ENCODE measurements at places on chromosomes 1 and 21.

GRCh38 chr1:232985882-232986526 lies 35.6 kb downstream of the NTPCR start:
- H3K4me1 ChIP-seq = peaks cover 11% of the 10 kb centered on the region
- no peaks in the 10 kb centered on the region for H3K36me3 ChIP-seq
- DNase-seq = no peak
- H3K27me3 ChIP-seq = no peaks in the 10 kb centered on the region
- no peak overlapping the region for H3K4me3 ChIP-seq

- DNase-seq = no peak
- peaks cover 9% of the 10 kb centered on the region for H3K4me1 ChIP-seq
- H3K27me3 ChIP-seq = no peaks in the 10 kb centered on the region
- no peak overlapping the region for H3K27ac ChIP-seq
- H3K36me3 ChIP-seq = peaks cover 6% of the 10 kb centered on the region
- H3K4me3 ChIP-seq = no peak overlapping the region
Measured at GRCh38 chr1:13769212-13769611, 69.2 kb downstream of the PRDM2 start.

- H3K27me3 ChIP-seq = no peaks in the 10 kb centered on the region
- no peak overlapping the region for H3K27ac ChIP-seq
- DNase-seq = no peak
- H3K4me3 ChIP-seq = no peak overlapping the region
- H3K36me3 ChIP-seq = no peaks in the 10 kb centered on the region
- H3K4me1 ChIP-seq = no peaks in the 10 kb centered on the region
Measured at GRCh38 chr1:173164686-173165085, 42.4 kb downstream of the TNFSF4 start.

DNA sequence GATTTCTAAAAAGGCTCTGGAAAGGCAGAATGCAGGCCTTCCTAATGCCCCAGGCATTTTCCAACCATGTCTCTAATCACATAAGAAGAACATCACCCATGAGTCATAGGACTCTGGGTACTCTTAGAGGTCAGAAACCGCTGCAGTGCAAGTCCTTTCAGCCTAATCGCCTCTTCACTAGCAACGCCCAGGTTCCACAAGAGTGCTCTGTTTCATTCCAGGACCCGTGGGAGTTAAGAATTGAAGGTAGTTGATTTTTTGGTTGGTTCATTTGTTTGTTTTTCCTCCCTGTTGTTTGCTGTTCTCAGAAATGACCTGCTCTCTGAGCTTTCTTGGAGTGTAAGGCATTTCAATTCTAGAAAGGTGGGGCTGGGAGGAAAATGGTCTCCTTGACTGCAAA lies 123.2 kb downstream of the NR5A2 start:
- no peaks in the 10 kb centered on the region for H3K36me3 ChIP-seq
- no peak for DNase-seq
- no peaks in the 10 kb centered on the region for H3K4me1 ChIP-seq
- no peak overlapping the region for H3K4me3 ChIP-seq
- H3K27me3 ChIP-seq = no peaks in the 10 kb centered on the region
- H3K27ac ChIP-seq = no peak overlapping the region

- DNase-seq = peak; percentile 75
- H3K4me1 ChIP-seq = no peaks in the 10 kb centered on the region
- no peak overlapping the region for H3K4me3 ChIP-seq
- no peaks in the 10 kb centered on the region for H3K27me3 ChIP-seq
- no peaks in the 10 kb centered on the region for H3K36me3 ChIP-seq
Measured at GRCh38 chr1:219837274-219837993, 90.9 kb downstream of the SLC30A10 start.

DNA sequence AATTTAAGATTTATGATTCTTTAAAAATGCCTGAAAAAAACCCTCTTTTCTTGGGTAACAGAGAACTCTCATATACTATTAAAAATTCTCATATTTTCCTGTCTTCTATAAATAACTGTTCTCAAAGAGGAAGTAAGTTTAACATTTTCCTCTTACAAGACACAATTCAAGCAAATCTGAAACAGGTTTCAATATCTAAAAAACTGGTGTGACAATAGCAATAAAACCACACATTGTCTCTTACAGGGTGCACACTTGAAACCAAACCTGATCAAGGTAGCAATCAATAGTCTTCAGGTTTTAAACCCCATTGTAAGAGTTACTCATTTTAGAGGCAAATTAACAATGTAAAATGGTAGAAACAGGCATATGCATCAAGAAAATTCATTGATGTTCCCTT lies 28.0 kb downstream of the FUBP1 start:
- no peak overlapping the region for H3K4me3 ChIP-seq
- DNase-seq = no peak
- peak overlapping the region; percentile 51 for H3K27ac ChIP-seq
- no peaks in the 10 kb centered on the region for H3K27me3 ChIP-seq
- H3K36me3 ChIP-seq = peaks cover 86% of the 10 kb centered on the region

GRCh38 chr1:244713332-244713731 lies 60.4 kb downstream of the DESI2 start:
- no peak overlapping the region for H3K27ac ChIP-seq
- no peaks in the 10 kb centered on the region for H3K27me3 ChIP-seq
- H3K36me3 ChIP-seq = no peaks in the 10 kb centered on the region
- no peak for DNase-seq
- no peak overlapping the region for H3K4me3 ChIP-seq
- no peaks in the 10 kb centered on the region for H3K4me1 ChIP-seq

GRCh38 chr1:16144325-16145029 lies 11.4 kb downstream of the EPHA2 start:
- no peak overlapping the region for H3K4me3 ChIP-seq
- peaks cover 66% of the 10 kb centered on the region for H3K4me1 ChIP-seq
- peak overlapping the region; percentile 98 for H3K27ac ChIP-seq
- no peaks in the 10 kb centered on the region for H3K27me3 ChIP-seq

DNA sequence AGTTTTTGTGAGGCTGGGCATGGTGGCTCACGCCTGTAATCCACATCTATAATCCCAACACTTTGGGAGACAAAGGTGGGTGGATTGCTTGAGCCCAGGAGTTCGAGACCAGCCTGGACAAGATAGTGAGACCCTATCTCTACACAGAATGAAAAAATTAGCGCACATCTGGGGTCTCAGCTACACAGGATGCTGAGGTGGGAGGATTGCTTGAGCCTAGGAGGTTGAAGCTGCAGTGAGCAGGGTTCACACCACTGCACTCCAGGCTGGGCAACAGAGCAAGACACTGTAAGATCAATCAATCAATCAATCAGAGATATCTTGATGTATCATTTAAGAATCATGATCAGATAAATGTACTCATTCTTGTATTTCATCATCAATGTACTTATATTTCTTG lies 7.1 kb downstream of the ZYG11B start:
- no peaks in the 10 kb centered on the region for H3K27me3 ChIP-seq
- no peaks in the 10 kb centered on the region for H3K36me3 ChIP-seq
- no peak for DNase-seq

DNA sequence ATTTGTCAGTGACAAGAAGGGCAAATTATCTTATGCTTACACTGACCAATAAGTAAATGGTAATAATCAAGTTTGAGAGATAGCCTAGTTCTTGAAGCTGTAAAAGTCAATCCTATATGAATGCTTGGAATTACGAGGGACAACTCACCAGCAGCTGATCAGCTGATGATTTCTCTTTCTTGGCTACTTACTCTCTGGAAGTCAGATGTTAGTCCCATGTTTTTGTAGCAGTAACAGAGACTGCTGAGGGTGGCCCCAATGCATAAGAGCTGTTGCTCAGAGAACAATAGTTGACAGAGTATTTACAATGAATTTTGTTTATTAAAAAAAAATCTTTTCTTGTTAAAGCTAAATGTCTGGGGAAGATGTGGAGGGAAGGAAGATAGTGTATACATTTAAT lies 39.3 kb downstream of the CD160 start:
- H3K4me1 ChIP-seq = no peaks in the 10 kb centered on the region
- no peak for DNase-seq
- no peak overlapping the region for H3K27ac ChIP-seq

DNA sequence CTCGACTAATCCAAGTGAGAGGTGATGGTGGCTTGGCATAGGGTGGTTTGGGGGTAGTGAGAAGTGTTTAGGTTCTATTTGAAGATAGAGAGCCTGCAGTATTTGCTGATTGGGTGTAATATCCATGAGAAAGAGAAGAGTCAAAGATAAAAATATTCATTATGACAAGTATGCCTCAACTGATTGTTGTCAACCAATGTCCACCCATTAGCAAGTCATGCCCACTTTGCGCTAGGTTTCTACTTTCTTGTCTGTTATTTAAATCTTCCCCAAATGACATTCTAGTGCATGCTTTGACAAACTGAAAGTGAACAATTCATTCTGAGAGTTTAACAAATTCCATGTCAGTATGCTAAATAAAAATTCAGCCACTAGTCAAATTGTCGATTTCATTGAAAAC lies 3.8 kb upstream of the XCL1 start:
- no peak for DNase-seq
- peaks cover 12% of the 10 kb centered on the region for H3K4me1 ChIP-seq
- no peak overlapping the region for H3K4me3 ChIP-seq
- H3K36me3 ChIP-seq = no peaks in the 10 kb centered on the region

GRCh38 chr21:37553078-37553481 lies 186.5 kb downstream of the DYRK1A start:
- no peak overlapping the region for H3K4me3 ChIP-seq
- H3K27me3 ChIP-seq = no peaks in the 10 kb centered on the region
- peak; percentile 79 for DNase-seq
- peaks cover 56% of the 10 kb centered on the region for H3K4me1 ChIP-seq
- no peaks in the 10 kb centered on the region for H3K36me3 ChIP-seq

- H3K4me1 ChIP-seq = peaks cover 5% of the 10 kb centered on the region
- H3K27ac ChIP-seq = no peak overlapping the region
- no peaks in the 10 kb centered on the region for H3K27me3 ChIP-seq
- H3K36me3 ChIP-seq = no peaks in the 10 kb centered on the region
Measured at GRCh38 chr1:5597991-5598823, 394.0 kb downstream of the NPHP4 start.

GRCh38 chr1:69139007-69139406 lies 428.7 kb upstream of the LRRC7 start:
- H3K4me1 ChIP-seq = no peaks in the 10 kb centered on the region
- DNase-seq = no peak
- H3K4me3 ChIP-seq = no peak overlapping the region
- H3K27me3 ChIP-seq = no peaks in the 10 kb centered on the region

- H3K4me1 ChIP-seq = peaks cover 11% of the 10 kb centered on the region
- no peaks in the 10 kb centered on the region for H3K27me3 ChIP-seq
- no peak for DNase-seq
- no peak overlapping the region for H3K27ac ChIP-seq
- no peaks in the 10 kb centered on the region for H3K36me3 ChIP-seq
Measured at GRCh38 chr1:63958556-63958955, 184.7 kb downstream of the ROR1 start.

DNA sequence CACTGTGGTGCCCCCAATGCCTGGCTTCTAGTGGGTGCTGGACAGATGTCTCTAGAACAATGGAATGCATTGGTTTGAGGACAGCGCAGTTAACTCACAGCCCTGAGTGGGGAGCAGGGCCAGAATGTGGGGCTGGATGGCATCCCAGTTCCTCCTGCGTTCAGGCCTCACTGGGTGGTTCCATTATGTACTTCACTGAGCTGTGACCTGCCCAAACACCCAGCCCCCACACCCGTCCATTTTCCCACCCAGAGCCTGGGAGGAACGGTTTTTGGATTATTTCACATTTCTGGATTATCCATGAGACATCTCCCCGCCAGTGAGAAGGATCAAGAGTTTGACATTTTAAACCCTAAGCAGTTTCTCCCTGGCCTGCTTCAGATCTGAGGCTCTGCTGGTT lies 55.3 kb upstream of the WASF2 start:
- no peak overlapping the region for H3K4me3 ChIP-seq
- peaks cover 25% of the 10 kb centered on the region for H3K4me1 ChIP-seq
- DNase-seq = no peak

GRCh38 chr1:238052496-238053266 lies 162.0 kb upstream of the ZP4 start:
- no peak overlapping the region for H3K27ac ChIP-seq
- no peak for DNase-seq
- no peaks in the 10 kb centered on the region for H3K4me1 ChIP-seq

DNA sequence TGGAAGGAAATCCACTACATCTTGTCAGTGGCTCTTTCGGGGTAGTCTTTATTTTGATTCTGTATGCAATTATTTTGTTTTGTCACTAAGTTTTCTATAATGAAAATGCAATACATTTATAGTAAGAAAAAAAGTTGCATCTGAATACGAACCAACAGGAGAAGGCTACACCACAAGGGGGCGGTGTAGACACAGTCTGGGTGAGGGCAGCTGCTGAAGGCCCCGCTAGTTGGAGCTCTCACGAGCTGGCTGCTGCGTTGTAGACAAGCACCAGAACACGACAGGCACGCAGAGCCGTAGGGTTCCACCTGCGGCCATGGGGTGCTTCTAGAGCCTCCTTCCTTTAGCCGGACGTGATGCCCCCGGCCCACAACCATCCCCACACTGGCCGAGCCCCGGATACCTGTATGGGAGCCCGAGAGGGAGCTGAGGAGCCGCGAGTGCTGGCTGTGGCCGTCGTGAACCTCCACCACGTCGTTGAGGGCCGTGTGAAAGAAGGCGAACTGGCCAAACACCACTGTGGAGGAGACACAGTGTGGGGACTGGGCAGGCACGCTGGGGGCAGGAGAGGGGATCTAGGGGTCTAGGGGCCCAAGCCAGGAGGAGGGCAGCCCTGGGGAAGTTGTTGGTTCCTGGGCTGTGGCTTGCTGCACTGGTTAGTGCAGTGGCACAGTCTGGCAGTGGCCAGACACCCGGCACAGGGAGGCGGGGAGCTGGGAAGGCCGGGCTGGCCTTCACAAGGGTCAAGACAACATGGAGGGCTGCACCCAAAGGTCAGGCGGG lies 160.8 kb downstream of the ZSCAN20 start:
- H3K4me3 ChIP-seq = no peak overlapping the region
- no peaks in the 10 kb centered on the region for H3K36me3 ChIP-seq
- DNase-seq = peak; percentile 89
- H3K4me1 ChIP-seq = no peaks in the 10 kb centered on the region
- H3K27me3 ChIP-seq = no peaks in the 10 kb centered on the region

DNA sequence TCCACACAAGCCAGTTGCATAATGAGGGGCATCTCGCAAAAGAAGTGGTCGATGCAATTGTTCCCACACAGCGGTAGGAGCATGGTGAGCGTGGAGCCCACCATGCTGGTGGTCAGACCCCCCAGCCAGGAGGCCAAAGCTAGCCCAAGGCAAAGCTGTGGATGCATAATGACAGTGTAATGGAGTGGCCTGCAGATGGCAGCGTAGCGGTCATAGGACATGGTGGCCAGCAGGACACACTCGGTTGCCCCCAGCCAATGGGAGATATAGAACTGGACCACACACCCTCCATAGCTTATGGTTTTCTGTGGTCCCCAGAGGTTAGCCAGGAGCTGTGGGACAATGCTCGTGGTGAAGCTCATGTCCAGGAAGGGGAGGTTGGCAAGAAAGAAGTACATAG lies 4.3 kb downstream of the OR2C3 start:
- H3K36me3 ChIP-seq = no peaks in the 10 kb centered on the region
- DNase-seq = no peak
- H3K27me3 ChIP-seq = no peaks in the 10 kb centered on the region
- no peak overlapping the region for H3K4me3 ChIP-seq
- H3K4me1 ChIP-seq = no peaks in the 10 kb centered on the region

GRCh38 chr1:60813071-60813470 lies 269.3 kb upstream of the NFIA start:
- H3K27ac ChIP-seq = no peak overlapping the region
- no peaks in the 10 kb centered on the region for H3K4me1 ChIP-seq
- no peaks in the 10 kb centered on the region for H3K36me3 ChIP-seq
- no peak overlapping the region for H3K4me3 ChIP-seq
- H3K27me3 ChIP-seq = no peaks in the 10 kb centered on the region

Data from cardiac muscle cell (in vitro differentiated cells and primary cell).